Fibroblast of villous mesenchyme (primary cell): ENCODE measurements at places on chromosomes 5 and 9. TPM values are rescaled to one million over a fixed set of nuclear protein-coding genes. Genes with fewer than 3 reads are reported as not detected.

DNA sequence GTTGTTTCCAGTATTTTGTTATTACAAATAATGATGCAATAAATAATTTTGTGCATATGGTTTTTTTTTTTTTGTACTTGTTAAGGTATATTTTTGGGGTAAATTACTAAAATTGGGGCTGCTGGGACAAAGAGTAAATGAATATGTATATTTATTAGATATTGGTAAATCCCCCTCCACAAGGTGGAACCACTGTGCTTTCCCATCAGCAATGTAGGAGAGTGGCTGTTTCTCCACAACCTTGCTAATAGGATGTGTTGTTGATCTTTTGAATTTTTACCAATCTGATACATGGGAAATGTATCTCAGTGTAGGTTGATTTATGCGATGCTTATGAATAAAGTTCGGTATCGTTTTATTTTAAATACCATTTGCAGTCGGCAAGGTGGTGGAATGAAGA lies 118.1 kb downstream of the TRPM3 start:
- no peak for DNase-seq

DNA sequence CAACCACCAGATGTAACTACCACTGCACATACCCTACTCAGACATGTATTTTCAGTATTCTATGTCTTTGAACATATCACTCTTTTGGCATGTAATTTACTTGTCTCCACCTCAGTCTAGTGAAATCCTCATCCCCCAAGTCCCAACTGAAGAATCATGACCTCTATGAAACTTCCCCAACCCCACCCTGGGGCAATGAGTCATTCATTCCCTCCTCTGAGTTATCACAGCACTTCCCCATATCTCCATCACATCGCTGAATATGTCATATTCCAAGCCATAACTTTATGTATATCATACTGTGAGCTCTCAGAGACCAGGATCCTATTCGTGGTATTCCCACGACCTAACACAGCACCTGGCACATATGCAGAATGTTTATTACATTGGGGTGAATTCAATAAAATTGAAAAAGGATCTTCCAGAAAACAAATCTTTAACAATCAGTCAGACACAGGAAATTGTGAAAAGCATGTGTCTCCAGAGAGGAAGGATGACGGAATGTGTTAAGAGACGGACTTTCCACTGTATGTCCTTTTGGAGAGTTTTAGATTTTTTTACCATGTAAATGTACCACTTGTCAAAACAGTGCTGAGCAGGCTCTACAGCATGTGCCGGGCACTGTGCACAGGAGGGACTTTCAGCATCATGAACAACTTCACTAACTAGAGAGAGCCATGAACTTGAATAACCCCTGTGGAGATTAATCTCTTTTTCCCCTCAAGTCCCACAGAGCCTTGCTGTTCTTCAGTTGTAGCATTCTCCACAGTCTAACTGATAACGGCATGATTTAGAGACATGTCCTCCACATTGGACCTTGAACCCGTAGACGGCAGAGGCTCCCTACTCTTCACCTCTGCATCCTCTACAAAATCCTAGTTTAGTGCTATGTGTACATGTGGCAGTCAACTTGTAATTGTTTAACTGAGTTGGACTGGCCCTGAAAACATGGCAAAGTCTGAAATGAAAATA lies 213.5 kb downstream of the GLIS3 start:
- peak; percentile 60 for DNase-seq

The MZB1 gene
- under 0.01 and 0.43 TPM in 2 replicates for total RNA-seq

The GRAMD2B gene
- 61.8 and 113 TPM in 2 replicates for total RNA-seq

The WDR38 gene
- total RNA-seq, result not detected in 2 replicates

DNA sequence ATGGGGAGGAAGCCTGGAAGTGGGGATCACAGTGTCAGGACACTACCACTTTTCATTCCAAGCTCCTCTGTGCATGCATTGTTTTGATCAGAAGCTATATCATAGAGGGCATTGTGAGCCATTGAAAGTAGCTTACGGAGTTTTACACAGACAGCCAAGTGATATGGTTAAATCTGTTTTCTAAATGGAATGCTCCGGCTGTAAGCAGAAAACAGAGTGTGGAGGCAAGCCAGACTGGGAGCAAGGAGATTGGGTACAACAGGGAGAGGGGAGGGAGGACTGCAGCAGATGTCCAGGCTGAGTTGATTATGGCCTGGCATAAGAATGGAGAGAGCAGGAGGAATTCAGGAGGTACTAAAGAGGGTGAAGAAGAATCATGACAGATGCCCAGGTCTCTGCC lies 15.5 kb upstream of the SOWAHA start:
- no peak for DNase-seq

DNA sequence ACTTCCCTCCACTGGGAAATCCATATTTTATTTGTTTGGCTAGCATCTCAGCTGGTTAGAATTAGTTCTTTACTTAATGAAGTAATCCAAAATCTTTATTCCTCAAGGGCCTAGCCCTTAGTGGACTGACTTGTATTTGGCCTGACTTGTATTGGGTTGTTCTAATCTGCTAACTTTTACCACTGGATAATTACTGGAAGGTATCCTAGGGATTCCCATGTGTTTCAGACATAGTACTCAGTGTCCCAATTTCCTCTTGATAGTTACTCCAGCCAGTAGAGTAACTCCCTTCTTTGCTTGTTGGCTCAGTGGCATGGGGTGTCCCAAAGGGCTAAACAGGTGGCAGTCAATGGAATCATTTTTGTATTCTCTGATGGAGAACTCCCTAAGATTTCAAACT lies 156.0 kb downstream of the DCP2 start:
- DNase-seq, result no peak
